ENCODE measurements at places on chromosomes 12 and 14.

DNA sequence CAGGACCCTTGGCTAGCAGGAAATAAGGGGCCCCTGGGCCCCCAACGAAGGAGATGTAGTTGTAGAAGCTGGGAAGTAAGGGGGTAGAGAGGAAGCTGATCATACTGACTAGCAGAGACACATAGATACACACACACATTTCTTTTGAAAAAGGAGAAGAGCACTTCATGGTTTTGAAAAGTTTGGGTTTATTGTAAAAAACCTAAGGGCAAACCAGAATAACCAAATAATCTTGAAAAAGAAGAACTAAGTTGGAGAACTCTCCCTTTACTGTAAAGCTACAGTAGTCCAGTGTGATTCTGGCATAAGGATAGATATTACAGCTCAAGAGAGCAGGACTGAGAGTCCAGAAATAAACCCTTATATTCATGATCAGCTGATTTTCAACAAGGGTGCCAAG, 5.8 kb upstream of the HCAR3 start:
- DNase-seq, result no peak

DNA sequence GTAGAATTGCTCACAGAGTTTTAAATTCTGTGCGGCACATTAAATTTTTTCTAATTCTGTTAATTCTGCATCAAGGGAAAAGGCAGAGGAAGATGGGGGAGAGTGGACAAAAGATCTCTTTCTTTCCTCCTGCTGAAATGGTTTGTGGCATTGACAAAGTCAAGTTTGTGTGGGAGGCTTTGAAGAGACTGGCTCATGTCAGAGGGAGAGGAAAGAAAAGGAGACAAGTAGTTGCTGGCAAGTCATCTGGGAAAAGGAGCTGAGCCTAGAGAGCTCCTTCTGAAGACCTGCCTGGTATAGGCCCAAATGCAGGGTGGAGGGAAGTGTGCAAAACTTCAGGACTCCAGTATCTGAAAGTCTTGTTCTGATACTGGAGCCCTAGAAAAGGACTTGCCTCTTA, 36.3 kb downstream of the TTLL5 start:
- no peak for DNase-seq

- peak; percentile 58 for DNase-seq
These were observed 108.9 kb upstream of the PLEKHG7 start for GRCh38 chr12:92593734-92594402.

- DNase-seq, result no peak
These were observed 10.6 kb downstream of the CEP128 start for GRCh38 chr14:80930836-80931389.

DNA sequence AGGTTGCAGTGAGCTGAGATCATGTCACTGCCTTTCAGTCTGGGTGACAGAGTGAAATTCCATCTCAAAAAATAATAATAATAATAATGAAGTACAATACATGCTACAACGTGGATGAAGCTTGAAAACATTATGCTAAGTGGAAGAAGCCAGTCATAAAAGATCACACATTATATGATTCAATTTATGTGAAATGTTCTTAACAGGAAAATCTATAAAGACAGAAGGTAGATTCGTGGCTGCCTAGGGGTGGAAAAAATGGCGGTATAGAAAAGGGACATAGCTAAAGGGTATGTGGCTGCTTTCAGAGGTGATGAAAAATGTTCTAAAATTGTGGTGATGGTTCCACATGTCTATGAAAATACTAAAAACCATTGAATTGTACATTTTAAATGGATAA, 41.0 kb upstream of the AMIGO2 start:
- DNase-seq, result no peak

- DNase-seq, result no peak
These were observed 91.8 kb downstream of the ESRRB start for GRCh38 chr14:76467711-76468155.

DNA sequence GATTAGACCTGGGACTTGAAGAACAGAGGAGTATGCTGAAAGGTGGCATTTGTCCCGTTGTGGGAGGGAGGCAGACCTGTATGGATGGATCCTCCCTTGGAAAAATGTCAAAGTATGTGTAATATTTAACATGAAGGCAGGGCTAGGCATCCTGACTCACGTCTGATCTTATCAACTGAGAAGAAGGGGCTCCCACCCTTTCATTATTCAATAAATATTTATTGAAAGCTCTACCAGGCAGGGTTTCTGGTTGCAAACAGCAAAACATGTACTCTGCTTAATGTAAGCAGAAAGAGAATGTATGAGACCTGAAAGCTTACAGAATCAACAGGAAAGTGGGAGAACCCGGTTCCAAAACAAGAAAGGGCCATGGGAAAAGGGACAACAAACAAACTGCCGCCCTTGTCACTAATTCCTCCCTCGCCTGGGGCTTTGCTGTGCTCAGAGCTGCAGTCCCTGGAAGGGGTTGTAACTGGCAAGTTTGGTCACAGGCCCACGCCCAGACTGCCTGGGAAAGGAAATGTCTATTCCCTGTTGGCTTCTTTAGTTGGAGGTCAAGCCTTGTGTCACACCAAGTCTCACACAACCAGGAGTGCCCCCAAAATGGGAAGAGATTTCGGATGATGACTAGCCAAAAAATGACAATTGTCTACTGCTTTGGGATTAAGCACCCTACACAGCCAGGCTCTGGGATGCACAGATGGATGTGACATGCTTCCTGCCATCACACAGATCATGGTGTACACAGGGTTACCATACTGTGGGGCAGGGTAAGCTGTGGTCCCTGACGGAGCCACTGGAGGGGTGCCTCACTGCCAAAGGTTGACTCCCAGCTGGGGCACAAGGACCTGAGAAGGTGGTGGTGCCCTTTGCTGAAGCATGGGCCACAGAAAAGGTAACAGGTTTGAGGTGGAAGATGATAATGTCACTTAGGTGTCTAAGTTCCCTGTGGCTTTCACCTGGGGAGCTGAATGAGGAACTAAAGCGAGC, 36.8 kb downstream of the RAB35 start:
- no peak for DNase-seq

- no peak for DNase-seq
These were observed 23.5 kb upstream of the INF2 start for GRCh38 chr14:104665657-104666522.

DNA sequence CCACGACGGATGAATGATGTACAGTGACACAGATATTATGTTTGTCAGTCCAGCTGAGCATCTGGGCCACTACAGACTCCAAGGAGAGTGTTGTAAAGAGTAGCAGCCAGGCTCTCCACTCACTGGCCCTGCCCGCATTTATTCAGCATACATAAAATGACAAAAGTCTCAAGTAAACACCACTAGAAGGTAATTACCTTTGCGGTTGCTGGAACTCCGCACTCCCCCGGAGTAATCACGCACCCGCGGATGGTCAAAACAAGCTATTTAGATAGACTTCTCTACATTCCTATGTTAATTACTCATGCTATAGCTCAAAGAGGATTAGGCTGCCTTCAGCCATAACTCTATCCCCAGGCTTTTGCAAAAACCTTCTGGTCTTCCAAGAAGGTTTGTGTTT, 18.8 kb upstream of the STRAP start:
- no peak for DNase-seq

DNA sequence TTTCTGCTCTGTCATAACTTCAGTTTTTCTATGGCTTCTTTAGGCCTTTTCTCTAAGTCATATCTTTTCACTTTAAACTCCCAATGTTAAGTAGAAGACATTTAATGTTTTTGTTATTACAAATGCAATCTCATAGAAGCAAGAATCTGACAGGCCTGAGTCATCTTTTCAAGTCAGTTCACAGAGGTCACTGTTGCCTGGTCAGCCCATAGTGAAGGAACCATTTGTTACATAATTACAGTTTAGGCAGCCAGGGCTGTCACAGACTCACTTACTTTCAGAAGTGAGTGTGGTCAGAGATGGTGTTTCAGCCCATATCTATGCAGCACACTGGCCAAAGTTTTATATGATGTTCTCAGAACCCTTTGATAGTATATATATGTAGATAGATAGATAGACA, 46.5 kb downstream of the CCER1 start:
- DNase-seq, result no peak

GRCh38 chr12:19035536-19035935, 94.0 kb upstream of the PLEKHA5 start:
- DNase-seq, result no peak

GRCh38 chr14:71550367-71550766, 381.9 kb upstream of the RGS6 start:
- DNase-seq, result no peak

- no peak for DNase-seq
These were observed 10.6 kb upstream of the ART4 start for GRCh38 chr12:14853961-14854360.

GRCh38 chr12:9810671-9811070, 16.6 kb upstream of the KLRF1 start:
- DNase-seq, result no peak

- no peak for DNase-seq
These were observed 44.7 kb upstream of the SINHCAF start for GRCh38 chr12:31370531-31371255.

GRCh38 chr12:107798580-107798979, 24.1 kb downstream of the ASCL4 start:
- DNase-seq, result no peak

DNA sequence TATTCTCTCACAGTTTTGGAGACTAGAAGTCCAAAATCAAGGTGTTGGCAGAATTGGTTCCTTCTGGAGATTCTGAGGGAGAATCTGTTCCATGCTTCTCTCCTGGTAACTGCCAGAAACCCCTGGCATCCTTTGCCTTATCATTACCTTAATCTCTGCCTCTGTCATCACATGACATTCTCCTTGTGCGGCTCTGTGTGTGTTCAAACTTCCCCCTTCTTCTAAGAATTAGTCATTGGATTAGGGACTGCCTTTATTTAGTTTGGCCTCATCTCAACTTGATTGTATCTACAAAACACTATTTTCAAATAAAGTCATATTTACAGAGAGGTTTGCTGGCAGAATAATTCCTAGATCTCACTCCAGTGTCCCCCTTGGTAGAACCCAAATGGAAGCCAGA, 68.9 kb downstream of the ZNF641 start:
- no peak for DNase-seq

DNA sequence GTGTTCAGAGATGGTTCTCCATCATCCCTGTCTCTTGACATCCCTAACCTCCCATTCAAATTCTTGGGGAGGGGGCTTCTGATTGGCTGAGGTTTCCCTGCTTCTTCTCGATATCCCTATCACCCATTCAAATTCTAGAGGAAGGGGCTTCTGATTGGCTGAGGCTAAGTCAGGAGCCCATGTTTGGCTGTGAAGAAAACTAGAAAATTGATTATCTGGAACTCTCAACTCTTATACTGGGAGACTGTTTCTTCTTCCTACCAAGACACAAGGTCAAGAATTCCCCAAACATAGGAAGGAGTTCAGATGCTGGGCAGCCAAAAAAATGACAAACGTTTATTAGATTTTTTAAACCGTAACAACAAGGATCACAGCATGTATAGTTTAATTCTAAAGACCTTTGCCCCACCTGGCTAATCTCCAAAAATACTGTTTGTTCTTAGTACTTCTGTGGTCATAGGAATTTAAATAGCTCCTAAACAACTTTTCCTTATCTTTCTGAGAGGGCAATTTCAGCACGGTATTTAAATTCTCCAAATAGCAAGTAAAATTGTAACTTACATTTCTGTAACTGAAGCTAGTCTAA, 26.4 kb downstream of the SPIC start:
- no peak for DNase-seq

GRCh38 chr12:106764220-106764619, 10.3 kb upstream of the RIC8B start:
- no peak for DNase-seq

All from stimulated activated CD4-positive, alpha-beta T cell treated with anti-CD3 and anti-CD28 coated beads, Interleukin-12 subunit alpha, Interleukin-12 subunit beta, amount 100 ng/mL, for 4 hours (primary cell).